ENCODE measurements at places on chromosomes 11 and 22. TPM values are rescaled to one million over a fixed set of nuclear protein-coding genes. Genes with fewer than 3 reads are reported as not detected.

DNA sequence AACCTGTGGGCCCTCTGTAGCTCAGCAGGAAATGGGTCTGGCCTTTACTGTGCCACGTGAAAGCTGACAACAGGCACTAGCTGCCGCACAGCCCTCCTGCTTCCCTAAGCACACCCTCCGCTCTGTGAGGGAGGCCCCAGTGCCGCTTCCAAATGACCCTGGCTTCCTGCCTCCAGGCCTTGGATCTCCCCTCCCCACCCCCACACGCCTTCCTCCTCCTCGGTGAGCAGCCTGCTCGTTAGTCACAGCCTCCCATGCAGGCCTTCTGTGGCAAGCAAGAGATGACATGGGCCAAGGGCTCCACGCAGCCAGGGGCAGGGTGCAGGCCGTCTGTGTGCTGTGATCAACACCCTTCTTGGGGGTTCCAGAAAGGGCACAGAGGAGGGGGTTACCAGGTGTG is 15.3 kb upstream of the RASL10A start:
- no peaks in the 10 kb centered on the region for H3K4me1 ChIP-seq
- no peak overlapping the region for H3K27ac ChIP-seq
- H3K36me3 ChIP-seq = peaks cover 13% of the 10 kb centered on the region
- no peaks in the 10 kb centered on the region for H3K27me3 ChIP-seq

DNA sequence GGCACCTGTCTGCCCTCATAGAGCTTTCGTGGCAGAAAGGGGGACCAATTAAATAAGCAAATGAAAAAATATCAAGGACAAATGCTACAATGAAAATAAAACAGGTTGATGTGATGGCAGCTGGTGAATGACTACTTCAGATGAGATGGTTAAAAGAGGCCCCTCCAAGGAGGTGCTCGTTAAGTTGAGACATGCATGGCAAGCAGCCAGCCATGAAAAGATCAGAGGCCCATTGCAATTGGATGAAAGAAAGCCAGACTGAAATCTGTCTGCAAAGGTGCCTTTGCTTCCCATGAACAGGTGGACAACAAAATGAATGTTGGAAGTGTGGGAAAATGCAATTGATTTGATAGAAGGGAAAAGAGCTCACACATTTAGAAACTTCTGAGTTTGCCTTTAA is 848 bp upstream of the TRPC6 start:
- peaks cover 3% of the 10 kb centered on the region for H3K4me1 ChIP-seq
- H3K36me3 ChIP-seq = no peaks in the 10 kb centered on the region
- no peak overlapping the region for H3K4me3 ChIP-seq
- no peak overlapping the region for H3K27ac ChIP-seq
- peak; percentile 52 for DNase-seq

DNA sequence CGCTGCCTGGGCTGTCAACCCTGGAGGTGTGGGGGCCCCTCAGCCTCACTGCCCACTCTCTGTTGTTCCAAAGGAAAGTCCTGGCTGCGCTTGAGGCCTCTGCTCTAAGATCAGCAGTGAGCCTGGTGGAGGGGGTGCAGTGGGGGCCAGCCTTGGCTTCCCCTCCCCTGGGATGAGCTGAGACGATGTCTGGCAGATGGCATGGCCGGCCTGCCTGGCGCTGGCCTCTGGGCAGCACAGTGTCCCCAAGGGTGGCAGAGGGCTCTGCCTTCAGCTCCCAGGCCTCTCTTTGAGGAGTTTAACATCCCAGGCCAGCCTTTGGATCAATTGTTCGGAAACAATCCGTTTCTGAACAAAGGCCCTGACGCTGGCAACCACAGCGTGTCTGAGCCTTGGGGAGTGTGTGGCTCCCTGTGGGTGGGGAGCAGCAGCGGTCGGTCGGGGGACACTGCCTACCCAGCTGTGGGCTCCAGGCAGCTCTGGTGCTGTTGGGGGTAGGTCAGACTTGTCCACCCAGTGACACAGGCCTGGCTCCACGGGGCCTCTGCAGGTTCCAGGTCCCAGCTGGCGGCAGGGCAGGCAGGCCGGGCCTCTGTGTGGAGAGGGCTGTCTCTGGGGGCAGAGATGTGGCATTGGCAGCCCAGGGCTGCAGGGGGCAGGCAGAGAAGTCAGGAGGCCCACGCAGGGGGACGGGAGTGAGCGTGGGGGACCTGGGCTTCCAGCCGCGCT is 12.1 kb downstream of the TSPAN4 start:
- H3K27ac ChIP-seq = no peak overlapping the region
- no peaks in the 10 kb centered on the region for H3K36me3 ChIP-seq
- no peaks in the 10 kb centered on the region for H3K27me3 ChIP-seq
- H3K4me1 ChIP-seq = peaks cover 4% of the 10 kb centered on the region
- H3K4me3 ChIP-seq = no peak overlapping the region

GRCh38 chr22:23239429-23239828 is 59.1 kb downstream of the BCR start:
- no peak overlapping the region for H3K27ac ChIP-seq
- DNase-seq = no peak
- no peaks in the 10 kb centered on the region for H3K36me3 ChIP-seq
- H3K27me3 ChIP-seq = no peaks in the 10 kb centered on the region
- peaks cover 3% of the 10 kb centered on the region for H3K4me1 ChIP-seq

DNA sequence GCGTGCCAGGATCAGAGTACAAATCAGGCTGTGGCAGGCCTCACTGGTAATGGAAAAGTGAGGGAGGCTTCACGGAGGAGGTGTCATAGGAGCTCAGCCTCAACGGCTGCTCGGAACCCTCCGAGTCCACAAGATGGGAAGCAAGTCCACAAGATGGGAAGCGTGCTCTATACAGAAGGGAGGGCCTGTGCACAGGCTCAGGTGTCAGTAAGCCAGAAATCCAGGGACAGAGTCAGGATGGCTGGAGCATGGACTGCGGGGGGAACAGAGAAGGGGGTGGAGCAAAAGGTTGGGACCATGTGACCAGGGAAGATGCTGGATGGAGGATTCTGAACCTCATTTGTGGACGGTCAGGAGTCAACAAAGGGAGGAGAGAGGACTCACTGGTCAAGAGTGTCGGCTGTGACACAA is 3.4 kb upstream of the DPP3 start:
- no peak overlapping the region for H3K4me3 ChIP-seq
- no peaks in the 10 kb centered on the region for H3K27me3 ChIP-seq
- H3K36me3 ChIP-seq = no peaks in the 10 kb centered on the region
- H3K27ac ChIP-seq = no peak overlapping the region
- peaks cover 10% of the 10 kb centered on the region for H3K4me1 ChIP-seq

GRCh38 chr11:134332189-134332631 is 422 bp downstream of the GLB1L2 start:
- H3K4me1 ChIP-seq = peaks cover 15% of the 10 kb centered on the region
- DNase-seq = peak; percentile 47
- H3K4me3 ChIP-seq = peak overlapping the region; percentile 48
- H3K27ac ChIP-seq = no peak overlapping the region

DNA sequence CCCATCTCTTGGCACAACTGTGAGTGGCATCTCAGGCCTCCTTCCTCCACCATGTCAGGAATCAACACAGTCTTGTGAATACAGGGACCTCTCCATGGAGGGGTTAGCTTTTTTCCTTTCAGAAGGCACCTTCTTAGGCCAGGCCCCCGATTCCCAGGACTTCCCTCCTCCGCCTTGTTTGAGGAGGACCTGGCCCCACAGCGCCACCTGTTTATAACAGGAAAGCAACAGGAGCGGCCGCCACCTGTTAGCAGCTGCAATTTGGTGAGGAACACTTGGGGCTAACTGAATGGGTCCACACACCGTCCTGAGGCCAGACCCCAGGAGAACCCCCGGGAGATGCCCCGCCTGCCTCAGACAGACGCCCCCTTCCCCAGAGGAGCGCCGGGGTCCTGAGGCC is 3.8 kb upstream of the PKP3 start:
- no peaks in the 10 kb centered on the region for H3K27me3 ChIP-seq
- no peak overlapping the region for H3K27ac ChIP-seq
- no peaks in the 10 kb centered on the region for H3K4me1 ChIP-seq
- no peak for DNase-seq
- H3K4me3 ChIP-seq = no peak overlapping the region
- no peaks in the 10 kb centered on the region for H3K36me3 ChIP-seq

- H3K27ac ChIP-seq = no peak overlapping the region
- no peak overlapping the region for H3K4me3 ChIP-seq
- H3K36me3 ChIP-seq = no peaks in the 10 kb centered on the region
- H3K4me1 ChIP-seq = no peaks in the 10 kb centered on the region
- H3K27me3 ChIP-seq = no peaks in the 10 kb centered on the region
These were observed 282.5 kb downstream of the KCNA4 start for GRCh38 chr11:29734287-29734686.

DNA sequence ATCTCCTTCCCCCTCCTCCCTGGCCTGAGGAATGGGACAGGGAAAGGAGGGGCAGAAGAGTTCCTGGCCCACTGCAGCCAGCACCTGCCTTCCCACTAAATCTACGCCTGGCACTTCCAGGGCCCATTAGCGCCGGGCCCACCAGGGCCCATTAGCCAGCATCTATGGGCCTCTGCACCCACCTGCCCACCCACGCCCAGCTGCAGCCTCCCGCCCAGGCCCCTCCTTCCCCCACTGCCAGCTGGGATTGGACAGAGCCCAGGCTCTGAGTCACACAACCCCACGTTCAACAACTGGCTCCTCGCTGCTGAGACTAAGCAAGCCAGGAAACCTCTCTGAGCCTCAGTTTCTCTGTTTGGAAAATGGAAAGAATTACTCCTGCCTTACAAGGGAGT is 48.7 kb downstream of the CYTH4 start:
- H3K27ac ChIP-seq = peak overlapping the region; percentile 60
- H3K4me3 ChIP-seq = no peak overlapping the region
- no peak for DNase-seq
- H3K36me3 ChIP-seq = no peaks in the 10 kb centered on the region

DNA sequence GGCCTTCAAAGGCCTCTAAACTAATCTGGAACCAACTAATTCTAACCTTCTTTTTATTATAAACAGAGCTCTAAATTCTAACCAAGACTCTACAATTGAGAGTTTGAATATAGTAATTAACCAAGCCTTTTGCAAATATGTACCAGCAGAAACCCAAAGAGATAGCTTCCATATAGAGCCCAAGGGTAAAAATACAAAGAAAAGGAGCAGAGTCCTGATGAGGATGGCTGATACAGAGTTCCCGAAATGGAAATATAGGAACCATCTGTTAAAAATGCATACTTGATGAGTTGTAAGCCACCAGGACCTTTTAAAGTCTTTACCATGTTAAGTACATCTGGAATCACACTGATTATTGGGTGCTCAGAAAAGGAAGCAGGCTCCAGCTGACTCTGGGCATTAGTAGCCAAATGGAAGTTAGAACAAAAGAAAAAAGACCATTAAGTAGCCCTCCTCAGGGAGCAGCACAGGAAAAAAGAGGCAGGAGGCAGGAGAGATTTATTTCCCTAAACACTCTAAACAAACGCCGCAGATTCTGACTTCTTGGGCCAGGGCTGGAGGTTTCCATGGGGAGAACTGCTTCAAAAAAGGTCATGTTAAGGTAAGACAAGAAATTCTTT is 463.1 kb upstream of the FAT3 start:
- H3K4me3 ChIP-seq = no peak overlapping the region
- H3K27me3 ChIP-seq = no peaks in the 10 kb centered on the region
- no peaks in the 10 kb centered on the region for H3K4me1 ChIP-seq
- no peaks in the 10 kb centered on the region for H3K36me3 ChIP-seq
- DNase-seq = no peak

- no peak overlapping the region for H3K27ac ChIP-seq
- H3K27me3 ChIP-seq = no peaks in the 10 kb centered on the region
- DNase-seq = no peak
- H3K36me3 ChIP-seq = no peaks in the 10 kb centered on the region
- H3K4me1 ChIP-seq = no peaks in the 10 kb centered on the region
These were observed 22.7 kb upstream of the RASD2 start for GRCh38 chr22:35517769-35518530.

DNA sequence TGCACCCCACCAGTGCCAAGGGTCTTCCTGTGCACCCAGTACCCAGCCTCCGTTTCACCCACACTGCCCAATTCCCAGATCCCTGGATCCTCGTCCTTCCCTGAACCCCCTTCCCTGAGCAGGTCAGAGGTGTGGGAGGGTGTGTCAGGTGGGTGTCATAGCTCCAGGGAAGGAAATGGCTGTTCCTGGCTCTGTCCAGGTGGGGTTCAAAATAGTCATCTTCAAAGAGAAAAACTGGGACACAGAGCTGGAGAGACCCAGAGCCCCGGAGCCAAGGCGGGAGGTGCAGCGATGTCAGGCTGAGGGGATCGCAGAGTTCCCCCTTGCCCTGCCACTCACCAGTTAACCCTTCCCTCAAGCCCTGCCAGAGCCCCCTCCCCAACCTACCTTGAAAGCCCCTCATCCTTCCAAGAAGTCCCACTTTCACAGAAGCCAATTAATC is 698 bp downstream of the C1QTNF4 start:
- no peak for DNase-seq
- H3K27ac ChIP-seq = no peak overlapping the region
- no peaks in the 10 kb centered on the region for H3K4me1 ChIP-seq
- peaks cover 3% of the 10 kb centered on the region for H3K27me3 ChIP-seq
- H3K36me3 ChIP-seq = no peaks in the 10 kb centered on the region
- peak overlapping the region; percentile 21 for H3K4me3 ChIP-seq

DNA sequence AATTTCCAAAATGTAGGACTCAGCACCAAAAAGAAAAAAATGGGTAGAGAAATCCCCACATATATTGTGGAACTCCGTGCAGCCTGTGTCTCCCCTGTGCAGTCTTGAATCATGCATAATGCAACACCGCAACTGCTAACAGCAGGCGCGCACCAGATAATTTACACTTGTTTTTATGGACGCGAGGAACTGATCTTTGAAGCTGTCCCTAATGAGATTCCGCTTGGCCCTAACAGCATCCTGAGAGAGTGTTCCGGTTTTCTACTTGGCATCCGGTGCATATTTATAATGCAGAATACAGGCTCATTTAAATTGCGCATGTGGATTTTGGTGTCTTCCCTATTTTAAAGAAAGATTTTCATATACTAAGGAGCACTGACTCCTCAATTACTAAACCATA is 21.1 kb downstream of the MPPED2 start:
- DNase-seq = no peak
- H3K4me1 ChIP-seq = no peaks in the 10 kb centered on the region
- H3K27me3 ChIP-seq = no peaks in the 10 kb centered on the region
- no peak overlapping the region for H3K4me3 ChIP-seq
- no peak overlapping the region for H3K27ac ChIP-seq

GRCh38 chr11:19368726-19369375 is 128.1 kb upstream of the E2F8 start:
- H3K4me3 ChIP-seq = no peak overlapping the region
- no peaks in the 10 kb centered on the region for H3K27me3 ChIP-seq
- no peaks in the 10 kb centered on the region for H3K36me3 ChIP-seq

GRCh38 chr22:44131412-44131811 is 49.3 kb upstream of the PARVG start:
- no peak overlapping the region for H3K4me3 ChIP-seq
- H3K4me1 ChIP-seq = peaks cover 2% of the 10 kb centered on the region
- no peaks in the 10 kb centered on the region for H3K36me3 ChIP-seq
- no peak for DNase-seq

The SEPTIN3 gene
- 0.49 TPM for polyA plus RNA-seq

The SCGB1C1 gene
- not detected for polyA plus RNA-seq

The C11orf21 gene
- 0.17 TPM for polyA plus RNA-seq

The FIBIN gene
- polyA plus RNA-seq = 14.5 TPM

The HTR3A gene
- polyA plus RNA-seq = not detected

The NCR3LG1 gene
- 0.71 TPM for polyA plus RNA-seq

The NARS2 gene
- polyA plus RNA-seq = 13.0 TPM

The OR2D2 gene
- not detected for polyA plus RNA-seq

The SHISAL1 gene
- polyA plus RNA-seq = 0.04 TPM

The THRSP gene
- 6.4 TPM for polyA plus RNA-seq

The ZNF408 gene
- 7.8 TPM for polyA plus RNA-seq

The DDT gene
- 448 TPM for polyA plus RNA-seq

The TMEM86A gene
- 17.1 TPM for polyA plus RNA-seq

The CYP2D6 gene
- 0.39 TPM for polyA plus RNA-seq

The PATL1 gene
- polyA plus RNA-seq = 12.3 TPM

The GRM5 gene
- polyA plus RNA-seq = 0.06 TPM
